ENCODE measurements at places on chromosomes 1 and 21.
A peak's percentile ranks its signal among the peaks of the same experiment; 100 is the strongest.

- no peak for DNase-seq
Measured at GRCh38 chr1:183837062-183837461, 32.1 kb downstream of the RGL1 start.

DNA sequence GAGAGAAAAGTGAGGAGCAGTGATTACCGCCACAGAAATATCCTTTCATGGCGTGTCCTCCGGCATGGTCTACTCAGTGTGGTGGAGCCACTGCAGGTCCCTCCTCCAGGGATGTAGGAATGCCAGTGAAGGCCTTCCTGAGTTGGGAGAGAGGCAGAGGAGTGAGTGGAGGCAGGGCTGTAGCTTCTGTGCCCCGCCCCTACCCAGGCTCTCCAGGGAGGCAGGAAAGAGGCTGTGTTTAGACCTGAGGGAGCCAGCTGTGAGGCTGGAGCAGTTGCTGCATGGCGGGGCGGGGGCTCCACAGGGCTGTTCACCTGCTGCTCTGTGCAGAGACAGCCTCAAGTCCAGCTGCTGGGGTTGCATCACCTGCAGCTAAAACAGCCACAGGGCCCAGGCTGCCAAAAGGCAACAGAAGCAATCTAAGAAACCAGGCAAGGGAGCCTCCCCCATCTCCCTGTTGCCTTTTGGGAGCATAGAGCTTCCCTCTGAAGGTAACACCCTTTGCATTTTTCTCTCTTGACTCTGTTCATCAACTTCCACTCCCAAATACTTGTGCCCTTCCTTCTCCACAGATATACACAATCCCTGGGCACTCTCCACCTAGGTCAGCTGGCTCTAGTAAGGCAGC, 801 bp upstream of the ANXA9 start:
- DNase-seq: no peak

GRCh38 chr1:215567491-215568298, 591 bp downstream of the KCTD3 start:
- peak; percentile 49 for DNase-seq

GRCh38 chr1:9687120-9687873, 35.8 kb downstream of the PIK3CD start:
- DNase-seq: peak; percentile 79

GRCh38 chr1:229896861-229897260, 170.2 kb upstream of the GALNT2 start:
- DNase-seq: no peak

- no peak for DNase-seq
Measured at GRCh38 chr21:39388811-39389155, 39.9 kb upstream of the HMGN1 start.

DNA sequence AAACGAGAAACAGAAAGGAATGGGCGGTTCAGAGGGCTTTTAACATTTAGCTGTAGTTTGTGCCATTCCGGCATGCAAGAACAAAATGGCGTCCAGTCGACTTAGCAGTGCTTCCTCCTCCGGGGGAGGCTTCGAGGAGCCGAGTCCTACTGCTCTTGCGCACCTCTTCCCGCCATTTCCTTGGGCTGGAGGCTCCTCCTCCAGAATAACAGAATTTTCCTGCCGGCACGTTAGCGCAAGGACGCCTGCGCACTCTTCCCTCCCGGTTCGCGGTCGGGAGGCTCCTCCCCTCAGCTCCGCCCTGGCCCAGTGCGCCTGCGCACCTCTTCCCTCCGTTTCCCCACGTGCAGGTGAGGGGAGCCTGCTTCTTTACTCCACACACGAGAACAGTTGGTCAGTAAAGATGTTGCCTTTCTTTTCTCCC, 1.0 kb downstream of the DMRTB1 start:
- DNase-seq: no peak

DNA sequence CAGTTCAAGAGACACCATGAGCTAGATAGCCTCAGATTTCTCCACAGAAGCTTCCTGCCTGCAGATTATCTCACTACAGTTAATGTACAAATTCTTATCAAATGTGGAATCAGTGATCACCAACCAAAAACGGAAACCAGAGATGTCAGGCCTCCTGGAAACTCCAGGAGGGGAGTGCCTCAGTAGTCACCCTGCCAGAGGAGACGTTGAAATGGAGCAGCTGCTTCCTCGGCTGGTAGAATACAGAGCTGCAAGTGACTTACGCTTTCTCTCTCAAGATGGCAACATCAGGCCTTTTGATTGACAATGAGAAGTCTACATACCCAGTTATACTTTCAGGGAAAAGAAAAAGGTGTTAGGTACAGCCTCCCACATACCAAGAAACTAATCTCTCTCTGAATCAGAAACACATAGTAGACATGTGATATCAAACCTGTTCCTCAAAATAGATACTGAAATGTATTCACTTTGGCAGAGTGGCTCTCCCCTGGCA, 52.2 kb downstream of the ACP6 start:
- no peak for DNase-seq

GRCh38 chr1:154729031-154729442, 121.1 kb upstream of the ADAR start:
- peak; percentile 57 for DNase-seq

GRCh38 chr1:98280049-98280448, 359.2 kb upstream of the DPYD start:
- DNase-seq: no peak

GRCh38 chr1:110293601-110294104, 45.5 kb upstream of the RBM15 start:
- DNase-seq: no peak

GRCh38 chr1:200379940-200380588, 29.8 kb downstream of the ZNF281 start:
- DNase-seq: no peak

Data from iris pigment epithelial cell (primary cell).